ENCODE measurements at places on chromosomes 13 and 19. TPM values are rescaled to one million over a fixed set of nuclear protein-coding genes. Genes with fewer than 3 reads are reported as not detected.

Gene FGF22
- 0.12 TPM for total RNA-seq

Gene PRR36
- total RNA-seq, result 0.04 TPM

Gene KCNC3
- total RNA-seq, result 0.48 TPM

Gene MIA
- total RNA-seq, result 7.5 TPM

Gene TRPC4
- not detected for total RNA-seq

Gene SLC46A3
- total RNA-seq, result 0.84 TPM

- ATAC-seq, result no peak
These were observed 766 bp downstream of the SBNO2 start for GRCh38 chr19:1173159-1173844.

DNA sequence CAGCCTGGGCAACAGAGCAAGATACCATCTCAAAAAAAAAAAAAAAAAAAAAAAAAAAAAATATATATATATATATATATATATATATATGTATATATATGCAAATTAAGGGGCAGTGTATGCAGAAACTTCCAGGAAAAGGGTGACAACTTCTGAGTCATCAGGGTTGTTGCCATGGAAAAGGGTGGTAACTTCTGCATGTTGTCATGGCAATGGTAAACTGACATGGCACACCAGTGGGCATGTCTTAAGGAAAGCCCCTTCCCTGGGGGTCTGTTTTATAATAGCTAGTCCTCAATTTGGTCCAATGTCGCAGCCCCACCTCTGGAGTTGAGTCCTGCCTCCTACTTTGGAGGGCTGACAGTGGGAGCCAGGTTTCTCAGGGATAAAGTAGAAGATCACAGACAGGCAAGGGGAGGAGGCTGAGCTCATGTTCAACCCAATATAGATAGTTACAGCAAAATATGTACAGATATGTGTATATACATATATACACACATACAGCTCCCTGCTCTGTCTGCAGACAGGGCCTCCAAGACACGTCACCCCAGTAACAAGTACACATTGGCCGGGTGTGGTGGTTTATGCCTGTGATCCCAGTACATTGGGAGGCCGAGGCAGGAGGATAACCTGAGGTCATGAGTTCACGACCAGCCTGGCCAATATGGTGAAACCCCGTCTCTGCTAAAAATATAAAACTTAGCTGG lies 7.2 kb upstream of the FCHO1 start:
- no peak for ATAC-seq

DNA sequence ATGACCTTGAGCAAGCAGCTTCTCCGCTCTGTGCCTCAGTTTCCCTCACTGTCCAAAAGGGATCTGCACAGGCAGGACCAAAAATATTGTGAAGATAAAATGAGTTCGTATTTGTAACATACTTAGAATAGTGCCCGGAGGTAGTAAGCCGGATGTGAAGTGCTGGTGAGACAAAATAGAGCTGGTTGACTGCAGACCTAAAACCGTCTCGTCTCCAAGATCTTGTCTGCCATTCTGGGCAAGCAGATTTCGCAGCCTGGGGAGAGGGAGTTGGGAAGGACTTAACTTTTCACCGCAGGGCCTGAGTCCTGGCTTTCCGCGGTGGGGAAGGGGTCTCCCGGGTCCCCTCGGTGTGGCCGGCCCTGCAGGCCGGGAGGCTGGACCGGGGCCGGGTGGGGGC lies 8.2 kb upstream of the BBC3 start:
- no peak for ATAC-seq

GRCh38 chr13:108030769-108031168 lies 184.6 kb downstream of the LIG4 start:
- no peak for ATAC-seq

GRCh38 chr13:85864963-85865530 lies 65.8 kb upstream of the SLITRK6 start:
- ATAC-seq, result no peak

DNA sequence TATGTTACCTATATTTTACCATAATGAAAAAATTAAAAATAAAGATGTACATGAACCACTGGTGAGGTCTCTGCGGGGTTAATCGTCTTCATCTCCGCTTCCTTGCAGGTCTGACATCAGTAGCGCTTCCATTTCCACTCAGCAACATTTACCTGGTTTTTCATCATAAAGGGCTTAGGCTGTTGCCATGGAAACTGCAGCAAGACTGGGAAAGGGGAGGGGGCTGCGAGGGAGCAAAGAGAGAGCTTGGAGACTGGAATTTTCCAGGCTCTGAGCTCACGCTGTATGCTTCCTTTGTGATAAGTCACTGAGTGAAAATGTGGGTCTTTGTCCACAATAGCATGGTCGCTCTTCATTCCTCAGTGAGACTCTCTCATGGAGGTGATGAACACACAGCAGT lies 136.6 kb upstream of the USP29 start:
- ATAC-seq, result no peak

DNA sequence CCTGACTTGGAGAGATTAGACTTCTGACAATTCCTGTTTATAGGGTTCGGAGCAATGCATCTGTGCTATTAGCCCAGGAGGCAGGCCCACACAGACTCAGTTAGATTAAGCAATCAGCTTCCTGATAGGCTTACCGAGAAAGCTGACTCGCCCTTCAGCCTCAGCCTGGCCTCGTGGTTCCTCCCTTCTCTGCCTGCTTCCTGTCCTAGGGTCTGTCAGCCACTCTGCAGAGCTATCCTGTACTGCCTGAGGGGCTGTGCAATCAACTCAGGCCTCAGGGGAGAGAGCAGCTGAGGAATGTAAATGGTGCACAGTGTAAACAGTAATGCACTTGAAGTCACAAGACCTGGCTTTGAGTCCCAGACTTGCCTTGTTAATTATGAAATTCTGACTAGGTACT lies 30.7 kb downstream of the HTR2A start:
- peak; percentile 37 for ATAC-seq

GRCh38 chr19:21691661-21692060 lies 75.7 kb downstream of the ZNF100 start:
- no peak for ATAC-seq

DNA sequence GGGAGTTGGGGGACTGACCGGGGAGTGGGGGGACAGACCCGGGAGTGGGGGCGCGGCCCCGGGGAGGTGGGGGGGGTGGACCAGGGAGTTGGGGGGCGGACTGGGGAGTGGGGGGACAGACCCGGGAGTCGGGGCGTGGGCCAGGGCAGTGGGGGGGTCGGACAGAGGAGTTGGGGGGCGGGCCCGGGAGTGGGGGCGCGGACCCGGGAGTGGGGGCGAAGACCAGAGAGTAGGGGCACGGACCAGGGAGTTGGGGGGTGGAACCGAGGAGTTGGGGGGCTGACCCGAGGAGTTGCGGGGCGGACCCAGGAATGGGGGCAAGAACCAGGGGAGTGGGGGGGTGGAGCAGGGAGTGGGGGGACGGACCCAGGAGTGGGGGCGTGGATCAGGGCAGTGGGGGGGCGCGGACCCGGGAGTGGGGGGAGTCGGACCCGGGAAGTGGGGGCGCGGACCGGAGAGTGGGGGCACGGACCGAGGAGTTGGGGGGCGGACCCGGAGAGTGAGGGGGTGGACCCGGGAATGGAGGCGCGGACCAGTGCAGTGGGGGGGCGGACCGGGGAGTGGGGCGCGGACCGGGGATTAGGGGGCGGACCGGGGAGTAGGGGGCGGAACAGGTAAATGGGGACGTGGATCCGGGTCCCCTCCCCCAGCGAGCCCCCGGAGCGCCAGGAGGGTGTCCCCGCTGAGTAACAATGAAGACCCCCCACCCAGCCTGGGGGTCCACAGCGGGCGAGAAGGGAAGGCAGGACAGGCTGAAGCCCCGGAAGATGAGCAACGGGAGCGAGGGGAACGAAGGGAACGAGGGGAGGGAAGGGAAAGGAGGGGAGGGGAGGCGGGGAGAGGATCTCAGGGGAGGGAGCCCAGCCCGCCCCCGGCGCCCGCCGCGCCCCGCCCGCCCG lies 589 bp downstream of the R3HDM4 start:
- ATAC-seq, result peak; percentile 4

DNA sequence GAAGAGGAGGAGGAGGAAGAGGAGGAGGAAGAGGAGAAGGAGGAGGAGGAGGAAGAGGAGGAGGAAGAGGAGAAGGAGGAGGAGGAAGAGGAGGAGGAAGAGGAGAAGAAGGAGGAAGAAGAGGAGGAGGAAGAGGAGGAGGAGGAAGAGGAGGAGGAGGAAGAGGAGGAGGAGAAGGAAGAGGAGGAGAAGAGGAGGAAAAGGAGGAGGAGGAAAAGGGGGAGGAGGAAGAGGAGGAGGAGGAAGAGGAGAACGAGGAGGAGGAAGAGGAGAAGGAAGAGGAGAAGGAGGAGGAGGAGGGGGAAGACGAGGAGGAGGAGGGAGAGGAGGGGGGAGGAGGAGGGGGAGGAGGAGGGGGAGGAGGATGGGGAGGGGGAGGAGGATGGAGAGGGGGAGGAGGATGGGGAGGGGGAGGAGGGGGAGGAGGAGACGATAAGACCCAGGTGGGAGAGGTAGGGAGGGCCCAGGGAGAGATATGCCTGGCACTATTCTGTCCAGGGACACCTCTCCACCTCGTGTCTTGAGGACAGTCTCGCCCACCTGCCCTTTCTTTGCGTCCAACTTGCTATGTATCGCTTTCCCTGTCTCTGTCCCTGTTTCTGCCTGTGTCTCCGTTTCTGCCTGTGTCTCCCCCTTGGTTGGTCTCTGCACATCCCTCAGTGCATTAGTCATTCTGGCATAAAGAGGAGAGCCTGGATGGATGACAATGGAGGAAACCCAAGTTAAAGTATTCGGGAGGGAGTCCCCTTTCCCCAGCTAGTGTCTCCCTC lies 7.1 kb upstream of the KLK5 start:
- peak; percentile 24 for ATAC-seq

- peak; percentile 80 for ATAC-seq
These were observed 8.8 kb downstream of the GTPBP3 start for GRCh38 chr19:17346109-17346671.

GRCh38 chr13:51769455-51770127 lies 34.4 kb downstream of the DHRS12 start:
- peak; percentile 30 for ATAC-seq

DNA sequence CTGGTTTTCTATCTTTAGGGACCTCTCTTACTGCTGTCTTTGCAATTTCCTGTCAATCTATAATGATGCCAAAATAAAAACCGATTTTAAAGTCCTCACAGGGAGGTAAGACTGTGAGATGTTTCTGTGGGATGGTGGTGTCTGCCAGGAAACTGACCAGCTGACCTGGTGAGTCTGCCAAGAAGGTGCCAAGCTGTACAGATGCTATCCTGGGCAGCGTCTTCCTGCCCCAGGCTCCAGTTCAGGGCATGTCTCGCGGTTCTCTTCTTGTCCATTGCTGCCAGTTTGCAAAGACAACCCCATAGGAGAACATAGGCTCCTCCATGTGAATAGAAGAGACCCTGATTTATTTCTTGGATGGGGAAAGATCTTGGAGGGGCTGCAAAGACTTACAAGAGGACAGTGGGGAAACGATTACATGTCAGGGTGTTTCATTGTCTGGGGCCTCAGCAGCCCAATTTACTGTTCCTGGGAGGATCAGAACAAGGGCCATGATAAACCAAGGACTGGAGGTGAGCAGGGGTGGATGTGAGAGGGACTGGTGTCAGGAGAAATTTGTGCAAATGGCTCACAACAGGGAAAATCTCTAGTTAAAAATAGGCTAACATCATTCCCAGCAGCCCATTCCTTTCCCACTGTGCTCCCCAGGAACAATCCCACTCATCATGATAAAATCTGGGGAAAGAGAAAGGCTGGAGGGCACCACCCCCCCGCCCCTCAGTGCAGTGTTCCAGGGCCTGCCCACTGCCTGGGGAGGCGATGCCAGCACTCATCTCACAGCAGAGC lies 42.7 kb upstream of the VSTM2B start:
- no peak for ATAC-seq

DNA sequence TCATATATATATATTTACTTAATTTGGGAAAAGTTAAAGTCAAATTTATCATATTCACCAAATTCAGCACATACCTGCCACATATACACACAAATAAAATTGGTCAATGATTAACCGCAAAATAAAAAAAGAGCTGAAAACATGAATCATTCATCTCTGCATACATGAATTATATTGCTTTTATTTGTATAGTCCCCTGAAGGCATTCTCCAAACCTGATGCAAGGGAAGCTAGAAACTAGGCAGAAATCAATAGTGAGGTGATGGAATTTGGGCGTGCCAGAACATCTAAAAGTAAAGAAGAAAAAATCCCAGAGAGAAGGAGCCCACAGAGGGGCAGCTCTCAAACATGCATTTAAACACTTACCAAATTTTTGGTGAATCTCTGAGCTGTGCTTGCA lies 60.1 kb downstream of the UFM1 start:
- no peak for ATAC-seq

DNA sequence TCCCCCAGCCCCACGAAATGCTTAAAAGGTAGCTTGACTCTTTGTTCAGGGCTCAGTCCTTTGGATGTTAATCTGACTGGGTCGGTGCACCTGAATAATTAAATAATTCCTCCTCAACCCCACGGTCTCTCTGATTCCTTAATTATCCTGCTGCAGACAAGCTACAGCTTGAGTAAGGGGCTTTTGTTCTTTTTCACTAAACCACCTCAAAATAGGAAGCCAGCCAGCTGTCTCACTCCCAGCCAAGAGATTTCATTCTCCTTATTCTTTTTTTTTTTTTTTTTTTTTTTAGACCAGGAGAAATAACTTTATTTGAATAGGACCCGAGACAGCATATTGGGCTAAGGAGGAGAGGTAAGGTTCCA lies 7.9 kb upstream of the FCGBP start:
- no peak for ATAC-seq

GRCh38 chr19:18939922-18940768 lies 872 bp downstream of the HOMER3 start:
- peak; percentile 61 for ATAC-seq

DNA sequence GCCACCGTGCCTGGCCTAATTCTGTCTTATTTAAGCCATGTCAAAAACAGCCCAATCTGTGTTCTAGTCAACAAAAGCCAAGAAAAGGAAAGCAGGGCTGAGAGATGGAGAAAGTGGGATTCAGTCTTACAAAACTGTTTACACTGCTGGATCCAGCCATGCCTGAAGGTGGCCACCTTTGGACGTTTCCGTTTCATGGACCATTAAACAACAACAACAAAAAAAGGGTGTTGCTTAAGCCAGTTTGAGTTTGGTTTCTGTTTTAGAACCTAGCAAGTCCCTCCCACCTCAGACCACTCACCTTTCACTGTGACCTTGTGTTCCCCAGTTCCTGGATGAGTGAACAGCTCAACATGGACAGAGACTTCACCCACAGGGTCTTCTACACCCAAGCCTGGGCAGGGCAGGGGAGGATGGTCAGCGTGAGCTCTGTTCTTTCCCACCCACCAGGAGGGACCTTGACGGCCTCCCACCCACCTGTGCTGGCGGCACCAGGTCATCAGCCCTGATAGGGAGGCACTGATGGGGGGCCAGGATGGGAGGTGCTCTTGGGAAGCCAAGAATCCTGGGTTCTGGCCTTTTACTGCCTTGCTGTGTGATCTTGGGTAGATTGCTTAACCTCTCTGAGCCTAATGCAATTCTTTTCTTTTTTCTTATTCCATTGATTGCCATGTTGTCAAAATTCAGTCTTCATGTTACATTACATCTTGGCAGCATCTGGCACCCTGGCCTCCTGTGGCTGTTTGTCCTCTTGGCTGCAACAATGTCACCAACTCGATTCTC lies 56.2 kb downstream of the COLGALT1 start:
- no peak for ATAC-seq

GRCh38 chr13:40440990-40441820 lies 225.2 kb downstream of the FOXO1 start:
- ATAC-seq, result no peak
